Tibial nerve (tissue), 4 donors: ENCODE measurements at places on chromosomes 5 and 9. TPM values are rescaled to one million over a fixed set of nuclear protein-coding genes. Genes with fewer than 3 reads are reported as not detected.

DNA sequence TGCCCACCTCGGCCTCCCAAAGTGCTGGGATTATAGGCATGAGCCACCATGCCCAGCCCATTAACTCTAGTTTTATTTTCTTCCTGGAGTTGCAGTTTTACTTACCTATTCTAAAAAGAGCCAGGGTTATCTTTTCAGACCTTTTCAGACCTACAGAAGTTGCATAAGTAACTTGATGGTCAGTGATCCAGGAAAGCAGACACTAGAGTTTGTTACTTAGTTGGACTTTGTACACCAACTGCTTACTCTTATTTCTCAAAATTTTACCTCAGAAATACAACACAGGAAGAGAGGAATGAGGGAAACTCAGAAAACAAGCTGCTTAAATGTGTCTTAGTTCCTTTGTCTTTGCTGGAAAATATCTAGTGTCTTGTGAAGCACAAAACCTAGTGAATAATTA, 25.4 kb downstream of the RAD23B start:
- H3K4me1 ChIP-seq, result peaks cover 22% of the 10 kb centered on the region
- H3K27ac ChIP-seq, result no peak overlapping the region
- no peaks in the 10 kb centered on the region for H3K27me3 ChIP-seq
- DNase-seq, result no peak
- H3K36me3 ChIP-seq, result no peaks in the 10 kb centered on the region

The TMEM215 gene
- 7.5 TPM for total RNA-seq

- no peaks in the 10 kb centered on the region for H3K36me3 ChIP-seq
- no peak overlapping the region for H3K27ac ChIP-seq
- DNase-seq, result no peak
- H3K27me3 ChIP-seq, result no peaks in the 10 kb centered on the region
Measured at GRCh38 chr9:8284884-8285283, 485.3 kb upstream of the DMAC1 start.

The ZNF658 gene
- total RNA-seq, result 5.7 TPM

DNA sequence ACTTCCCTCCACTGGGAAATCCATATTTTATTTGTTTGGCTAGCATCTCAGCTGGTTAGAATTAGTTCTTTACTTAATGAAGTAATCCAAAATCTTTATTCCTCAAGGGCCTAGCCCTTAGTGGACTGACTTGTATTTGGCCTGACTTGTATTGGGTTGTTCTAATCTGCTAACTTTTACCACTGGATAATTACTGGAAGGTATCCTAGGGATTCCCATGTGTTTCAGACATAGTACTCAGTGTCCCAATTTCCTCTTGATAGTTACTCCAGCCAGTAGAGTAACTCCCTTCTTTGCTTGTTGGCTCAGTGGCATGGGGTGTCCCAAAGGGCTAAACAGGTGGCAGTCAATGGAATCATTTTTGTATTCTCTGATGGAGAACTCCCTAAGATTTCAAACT, 156.0 kb downstream of the DCP2 start:
- DNase-seq, result no peak
- H3K36me3 ChIP-seq, result no peaks in the 10 kb centered on the region
- no peak overlapping the region for H3K27ac ChIP-seq
- H3K27me3 ChIP-seq, result no peaks in the 10 kb centered on the region
- H3K4me3 ChIP-seq, result no peak overlapping the region
